ENCODE measurements at places on chromosomes 1 and 21.

DNA sequence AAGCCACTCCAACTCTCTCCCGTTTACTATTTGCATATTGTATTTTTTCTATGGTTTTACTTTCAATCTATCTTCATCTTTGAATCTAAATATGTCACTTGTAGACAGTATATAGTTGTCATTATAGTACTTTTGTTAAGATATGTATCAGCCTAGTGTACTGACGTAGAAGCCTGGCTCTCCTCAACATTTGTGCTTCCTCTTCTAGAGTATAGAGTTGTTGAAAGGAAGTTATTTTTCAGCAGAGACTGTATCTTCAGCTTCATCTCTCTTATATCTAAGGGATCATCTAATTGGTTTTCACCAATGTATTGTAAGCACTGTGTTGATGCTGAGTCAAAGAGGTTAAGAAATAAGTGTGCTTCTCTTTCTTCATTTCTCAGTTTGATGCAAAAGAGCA, 192.8 kb downstream of the LMO4 start:
- DNase-seq, result no peak

DNA sequence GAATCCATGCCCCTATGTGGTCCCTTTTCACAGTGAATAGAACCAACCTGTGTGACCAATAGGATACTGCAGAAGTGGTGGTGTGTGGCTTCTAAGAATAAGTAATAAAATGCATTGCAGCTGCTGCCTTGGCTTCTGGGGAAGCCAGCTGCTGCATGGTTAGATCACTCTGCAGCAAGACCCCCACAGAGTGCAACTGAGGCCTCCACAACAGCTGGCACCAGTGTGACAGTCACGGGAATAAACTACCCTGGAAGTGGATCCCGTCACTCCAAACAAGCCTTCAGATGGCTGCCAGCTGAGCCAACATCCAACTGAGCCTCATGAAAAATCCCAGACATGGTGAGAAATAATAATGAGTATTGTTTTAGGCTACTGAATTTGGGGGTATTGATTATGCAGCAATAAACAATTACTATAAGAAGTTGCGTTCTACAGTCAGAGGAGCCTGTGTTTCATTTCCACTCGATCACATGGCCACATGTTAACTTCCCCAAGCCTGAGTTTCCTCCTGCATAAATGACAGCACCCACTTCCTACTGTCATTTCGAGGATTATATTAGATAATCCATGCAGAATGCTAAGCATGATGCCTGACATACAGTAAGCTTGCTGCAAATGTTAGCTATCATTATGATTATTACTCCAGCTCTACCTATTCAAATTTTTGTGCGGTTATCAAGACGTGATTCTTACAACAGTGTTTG, 20.8 kb upstream of the COG2 start:
- DNase-seq, result no peak

DNA sequence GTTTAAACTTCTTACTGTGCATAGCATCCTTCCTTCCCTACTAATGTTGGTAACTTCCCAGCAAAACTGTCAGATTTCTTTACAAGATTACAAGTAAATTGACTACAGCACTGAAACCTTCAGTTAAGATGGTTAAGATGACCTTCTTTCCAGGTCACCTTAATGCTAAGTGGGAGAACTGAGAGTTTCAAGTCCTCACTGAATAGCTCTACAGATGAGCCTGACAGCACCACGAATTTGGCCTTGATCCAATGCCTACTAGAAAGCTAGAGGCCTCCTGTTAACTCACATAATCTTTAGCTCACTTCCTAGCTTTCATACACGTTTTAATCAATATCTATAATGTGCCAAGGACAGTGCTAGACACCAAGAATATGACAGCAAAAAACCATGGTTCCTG, 276.0 kb upstream of the PLD5 start:
- DNase-seq, result no peak

DNA sequence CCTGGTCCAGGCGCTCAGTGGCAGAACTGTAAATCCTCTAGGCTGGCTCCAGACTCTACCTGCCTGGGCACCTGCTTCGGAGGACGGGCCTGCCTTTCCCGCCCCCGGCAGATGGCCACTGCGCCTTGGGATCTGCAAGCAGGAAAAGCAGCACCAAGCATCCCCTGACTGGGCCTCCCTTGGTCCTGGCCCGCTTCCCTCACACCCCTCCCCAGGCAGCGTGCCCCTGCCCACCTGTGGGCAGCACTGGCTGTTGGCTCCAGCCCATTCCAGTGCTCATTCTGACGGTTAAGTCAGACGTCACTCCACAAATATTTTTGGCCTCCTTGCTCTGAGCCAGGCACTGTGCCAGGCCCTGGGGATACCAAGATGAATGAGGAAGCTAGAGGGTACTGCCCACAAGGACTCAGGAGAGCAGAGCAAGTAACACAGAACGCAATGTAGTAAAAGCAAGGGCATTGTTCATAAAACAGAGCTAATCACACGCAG, 22.0 kb upstream of the BLACAT1 start:
- peak; percentile 30 for DNase-seq

GRCh38 chr1:202540014-202540413, 170.2 kb downstream of the SYT2 start:
- no peak for DNase-seq

DNA sequence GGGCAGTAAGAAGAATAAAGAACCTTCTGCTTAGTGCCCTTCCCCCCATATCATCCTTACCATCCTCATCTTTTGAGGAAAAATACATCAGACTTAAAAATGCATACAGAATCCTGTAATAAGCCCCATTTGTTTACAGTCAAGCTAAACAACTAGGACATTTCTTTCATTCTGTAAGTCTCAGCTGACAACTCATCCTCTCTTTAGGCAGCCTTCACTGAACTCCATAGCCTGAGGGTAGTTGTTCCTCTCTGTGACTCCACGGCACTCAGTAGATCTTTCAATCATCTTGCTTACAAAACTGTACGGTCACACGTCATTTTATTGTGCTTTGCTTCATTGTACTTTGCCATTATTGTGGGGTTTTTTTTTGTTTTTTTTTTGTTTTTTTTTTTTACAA, 82.5 kb downstream of the NRIP1 start:
- DNase-seq, result no peak

GRCh38 chr1:39187275-39188046, 17.0 kb upstream of the MACF1 start:
- DNase-seq, result no peak

GRCh38 chr1:219298571-219299148, 125.0 kb downstream of the LYPLAL1 start:
- peak; percentile 11 for DNase-seq

- DNase-seq, result no peak
Measured at GRCh38 chr1:41417746-41418145, 56.5 kb downstream of the FOXO6 start.

DNA sequence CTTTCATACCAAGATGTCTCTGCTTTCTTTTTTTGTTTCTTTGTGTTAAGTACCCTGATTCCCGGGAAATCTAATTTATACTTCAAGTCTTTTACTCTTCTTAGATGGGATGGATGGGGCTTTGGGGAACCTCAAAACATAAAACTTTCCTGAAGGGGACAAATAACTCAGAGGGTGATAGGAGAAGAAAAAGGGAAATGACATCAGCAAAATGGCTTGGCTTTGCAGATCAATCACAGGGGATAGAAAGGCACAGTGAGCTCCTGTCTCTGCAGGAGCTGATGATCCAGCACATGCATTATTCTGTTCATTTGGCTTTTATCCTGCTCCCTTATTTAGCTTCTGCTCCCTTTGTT, 1.4 kb upstream of the CA14 start:
- no peak for DNase-seq

- no peak for DNase-seq
Measured at GRCh38 chr1:21668232-21668950, 766 bp downstream of the RAP1GAP start.

DNA sequence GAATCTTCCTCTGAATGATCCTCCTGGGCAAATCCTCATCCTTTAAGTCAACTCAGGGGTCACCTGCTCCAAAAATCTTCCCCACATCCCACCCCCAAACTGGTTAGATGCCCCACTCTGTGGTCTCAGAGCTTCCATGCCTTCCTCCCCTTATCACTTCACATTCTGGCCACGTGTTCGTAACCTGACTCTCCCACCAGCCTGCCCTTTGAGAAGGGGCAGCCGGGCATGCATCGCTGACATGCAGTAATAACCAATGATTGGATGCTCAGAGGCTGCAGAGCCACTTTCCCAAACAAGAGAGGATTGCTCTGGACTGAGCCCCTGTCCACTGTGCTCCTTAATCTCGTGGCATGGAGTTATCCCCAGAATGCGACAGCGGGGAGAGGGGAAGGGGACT, 7.0 kb downstream of the LELP1 start:
- no peak for DNase-seq

Measured in fibroblast of mammary gland (primary cell).